ENCODE measurements at places on chromosomes 2 and 18.

GRCh38 chr2:219514196-219514761 lies at the start of gene ASIC4:
Gene ASIC4, plus strand, starts transcription at chr2:219514482. Its CDS starts 243 bp downstream, at chr2:219514725.
- no peak for DNase-seq

- no peak for DNase-seq
Observed at GRCh38 chr18:25834061-25834460, 256.4 kb downstream of the SS18 start.

DNA sequence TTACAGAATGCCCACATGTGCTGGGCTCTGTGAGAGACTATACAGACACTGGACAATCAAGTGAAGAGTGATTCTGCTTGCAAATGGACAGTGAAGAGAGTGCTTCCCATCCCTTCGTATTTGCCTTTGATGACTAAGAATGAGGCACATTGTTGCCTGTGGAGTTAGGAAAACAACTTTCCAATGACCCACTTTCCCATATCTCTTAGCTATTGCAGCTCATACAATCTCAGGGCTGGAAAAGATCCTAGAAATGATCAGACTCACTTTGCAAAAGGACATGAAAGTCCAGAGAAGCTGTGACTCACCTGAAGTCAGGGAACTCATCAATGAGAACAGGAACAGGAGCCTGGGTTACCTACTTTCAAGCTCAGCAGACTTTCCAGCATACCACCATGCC lies 440.5 kb upstream of the TCF4 start:
- DNase-seq, result no peak

DNA sequence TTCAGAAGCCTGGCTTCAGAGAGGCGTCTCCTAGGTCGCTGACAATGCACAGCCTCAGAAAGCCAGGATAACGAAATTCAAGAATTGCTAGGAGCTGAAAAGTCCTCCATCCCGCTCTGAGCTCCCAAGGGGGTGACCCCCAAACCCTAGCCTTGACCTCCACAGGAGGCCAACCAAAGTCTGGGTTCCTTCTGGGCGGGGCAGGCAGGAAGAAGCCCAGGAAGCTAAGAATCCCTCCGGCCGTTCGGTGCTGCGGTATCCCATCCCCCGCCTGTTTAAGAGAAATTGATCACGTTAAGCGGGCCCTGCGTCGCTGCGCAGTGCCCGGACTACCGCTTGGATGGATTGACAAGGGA lies 2.5 kb upstream of the OSR1 start:
- DNase-seq, result no peak

GRCh38 chr2:98787700-98788099 lies 56.8 kb upstream of the MGAT4A start:
- no peak for DNase-seq

DNA sequence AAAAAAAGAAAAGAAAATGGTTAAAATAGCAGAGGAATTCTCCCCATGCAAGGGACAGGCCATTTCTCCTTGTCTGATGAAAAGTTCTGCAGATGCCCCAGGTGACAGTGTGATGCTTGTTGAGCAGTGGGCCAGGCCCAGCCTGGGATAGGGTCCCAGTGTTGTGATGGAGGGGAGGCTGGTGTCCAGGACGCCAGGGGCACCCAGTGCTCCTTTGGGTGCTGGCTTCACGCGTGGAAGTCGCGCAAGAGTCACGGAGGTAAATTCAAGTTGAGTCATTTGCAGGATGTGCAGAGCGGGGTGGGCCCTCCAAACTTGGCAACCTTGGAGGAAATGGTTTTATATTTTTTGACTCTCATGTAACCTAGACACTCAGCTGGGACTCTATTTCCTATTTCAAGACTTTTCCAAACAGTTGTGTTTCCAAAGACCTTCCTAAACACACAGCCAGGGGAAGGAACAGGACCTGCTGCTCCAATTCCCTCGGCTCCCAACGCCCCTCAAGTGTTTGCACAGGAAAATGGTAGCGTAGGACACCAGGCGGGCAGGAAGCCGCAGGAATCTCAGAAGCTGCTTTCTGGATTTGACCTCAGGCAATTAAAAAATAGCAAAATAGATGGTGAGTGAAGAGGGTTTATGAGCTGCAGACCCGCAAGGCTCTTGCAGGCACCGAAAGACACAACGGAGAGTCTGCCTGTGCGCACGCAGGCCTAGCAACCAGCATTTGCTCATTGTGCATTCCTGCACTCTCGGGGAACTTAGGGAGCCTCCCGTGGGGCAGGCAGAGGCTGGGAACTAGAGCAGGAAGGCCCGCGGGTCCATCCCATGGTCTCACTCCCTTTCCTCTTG lies 107.1 kb upstream of the ODC1 start:
- DNase-seq, result no peak

DNA sequence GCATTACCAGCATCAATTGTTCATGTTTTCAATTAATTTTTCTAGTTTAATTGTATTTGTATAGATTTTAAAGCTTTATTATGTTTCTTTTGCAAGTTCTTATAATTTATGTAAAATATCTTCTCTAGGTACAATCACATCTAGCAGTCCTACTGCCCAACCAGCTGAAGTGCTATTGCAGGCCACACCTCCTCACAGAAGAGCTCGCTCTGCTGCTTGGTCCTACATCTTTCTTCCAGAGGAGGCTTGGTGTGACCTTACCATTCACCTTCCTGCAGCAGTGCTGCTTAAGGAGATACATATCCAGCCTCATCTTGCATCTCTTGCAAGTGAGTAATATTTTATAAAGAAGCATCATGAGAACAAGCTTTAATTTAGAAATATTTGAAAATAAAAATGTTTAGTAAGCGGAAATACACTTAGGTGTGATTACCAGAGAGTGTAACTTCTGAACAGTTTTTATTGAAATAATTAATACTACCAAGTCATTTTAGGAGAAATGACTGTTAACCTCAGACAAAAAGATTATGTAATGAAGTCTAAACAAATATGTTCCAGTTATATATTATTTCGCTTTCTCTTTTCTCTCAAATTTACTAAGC lies 122.9 kb upstream of the TTC27 start:
- no peak for DNase-seq

DNA sequence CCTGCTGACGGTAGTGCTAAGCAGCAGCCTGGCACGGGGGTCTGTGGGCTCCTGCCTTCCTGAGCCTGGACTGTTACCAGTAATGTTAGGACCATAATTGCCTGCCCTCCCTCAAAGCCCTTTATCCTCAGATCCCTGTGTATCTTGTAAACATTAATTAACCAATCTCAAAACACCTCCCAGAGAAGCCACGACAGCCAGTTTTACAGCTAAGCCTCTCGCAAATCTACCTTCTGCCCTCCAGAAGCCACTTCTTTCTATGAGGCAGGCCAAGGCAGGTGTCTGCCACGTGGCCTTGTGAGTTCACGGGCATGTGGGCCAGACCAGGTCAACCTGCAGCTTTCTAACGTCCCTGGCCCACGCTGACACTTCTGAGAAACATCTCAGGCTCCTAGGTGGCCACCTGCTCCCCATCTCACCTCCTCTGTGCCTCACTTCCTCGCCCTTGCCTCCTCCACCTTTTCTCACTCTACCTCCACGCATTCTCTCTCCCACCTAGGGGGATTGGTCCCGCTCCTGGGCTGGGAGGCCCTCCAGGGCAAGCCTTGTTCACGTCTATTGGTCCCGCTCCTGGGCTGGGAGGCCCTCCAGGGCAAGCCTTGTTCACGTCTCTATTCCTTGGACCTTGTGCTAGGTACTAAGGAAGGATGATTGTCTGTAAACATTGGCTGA lies 64.3 kb downstream of the EDAR start:
- DNase-seq, result no peak

- DNase-seq, result no peak
Observed at GRCh38 chr2:27245626-27246025, 17.2 kb downstream of the SLC30A3 start.

DNA sequence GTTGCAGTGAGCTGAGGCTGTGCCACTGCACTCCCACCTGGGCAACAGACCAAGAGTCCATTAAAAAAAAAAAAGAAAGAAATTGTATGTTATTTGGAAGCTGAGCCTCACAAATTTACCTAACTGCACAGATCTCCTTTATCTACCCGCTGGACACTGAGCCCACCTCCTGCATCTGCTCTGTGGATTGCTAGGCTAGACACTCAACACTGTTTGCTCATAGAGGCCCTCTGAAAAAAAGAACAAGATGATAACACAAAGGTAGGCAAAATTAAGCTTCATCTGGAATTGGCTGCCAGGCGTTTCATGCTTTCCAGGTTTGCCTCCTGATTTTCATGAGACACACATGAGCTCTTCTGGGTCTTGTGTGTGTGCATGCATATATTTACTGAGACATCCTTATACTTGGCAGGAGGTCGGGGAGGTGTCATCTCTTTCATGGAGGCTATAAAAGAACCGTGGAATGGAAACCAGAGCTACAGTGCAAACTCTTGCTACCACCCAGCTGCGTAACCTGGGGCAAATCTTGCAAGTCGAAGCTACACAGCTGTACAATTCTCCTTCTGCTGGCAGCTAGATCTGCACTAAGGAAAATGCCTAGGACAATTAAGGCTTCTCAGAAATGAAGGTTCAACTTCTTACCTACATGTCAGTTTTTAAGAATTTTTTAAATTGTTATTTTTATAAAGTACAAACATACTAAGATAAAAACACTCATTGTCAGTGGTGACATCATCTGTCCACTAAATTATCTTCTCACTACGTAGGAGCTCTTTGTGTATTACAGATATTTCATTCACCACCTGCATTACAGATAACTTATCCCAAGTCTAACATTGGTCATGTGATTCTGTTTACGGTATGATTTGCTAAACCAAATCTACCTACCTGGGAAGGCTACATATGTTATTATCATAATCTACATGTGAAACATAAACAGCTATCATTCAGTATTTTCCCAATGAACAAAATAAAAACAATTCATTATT lies 63.1 kb downstream of the CABYR start:
- DNase-seq, result no peak

GRCh38 chr2:27703638-27704341 lies 40.1 kb downstream of the SLC4A1AP start:
- DNase-seq, result peak; percentile 66

DNA sequence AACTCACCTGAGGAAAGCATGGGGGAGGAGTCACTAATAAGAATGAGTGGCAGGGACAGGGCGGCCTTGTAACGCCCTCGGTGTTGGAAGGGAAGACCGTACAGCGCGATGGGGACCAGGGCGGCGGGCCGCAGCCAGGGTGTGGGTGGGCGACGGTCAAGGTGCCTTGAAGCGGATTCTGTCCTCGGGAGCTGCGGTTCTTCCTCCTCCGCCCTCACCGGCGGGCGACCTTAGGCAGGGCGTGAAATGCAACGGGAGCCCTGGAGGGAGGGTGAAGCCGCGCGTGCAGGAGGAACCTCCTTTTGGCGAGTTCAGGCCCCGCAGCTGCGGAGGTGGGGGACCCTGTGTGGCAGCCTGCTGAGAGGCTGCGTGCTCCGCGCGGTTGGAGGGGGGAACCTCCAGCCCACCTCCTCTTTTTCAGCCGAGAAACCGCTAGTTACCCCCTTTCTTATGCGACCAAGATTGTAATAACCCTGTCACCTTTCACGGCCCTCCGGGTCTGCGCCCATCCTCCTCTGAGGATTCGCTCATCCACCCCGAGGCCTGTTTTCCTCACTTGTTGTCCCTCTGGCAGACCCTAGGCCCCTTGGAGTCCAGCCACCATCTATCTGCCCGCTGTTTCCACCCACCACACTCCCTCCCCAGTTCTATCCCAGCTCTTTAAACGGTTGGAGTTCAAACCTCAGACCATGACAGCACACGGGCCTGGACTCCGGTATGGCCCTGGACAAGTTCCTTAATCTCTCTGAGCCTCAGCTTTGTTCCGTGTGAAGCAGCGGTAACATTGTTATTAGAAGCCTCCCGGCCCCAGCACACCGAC lies 823 bp upstream of the RNU2-63P start:
- DNase-seq, result peak; percentile 40

GRCh38 chr2:43020990-43021669 lies 205.3 kb downstream of the ZFP36L2 start:
- no peak for DNase-seq

GRCh38 chr2:74959106-74959751 lies 786 bp downstream of the POLE4 start:
- no peak for DNase-seq

DNA sequence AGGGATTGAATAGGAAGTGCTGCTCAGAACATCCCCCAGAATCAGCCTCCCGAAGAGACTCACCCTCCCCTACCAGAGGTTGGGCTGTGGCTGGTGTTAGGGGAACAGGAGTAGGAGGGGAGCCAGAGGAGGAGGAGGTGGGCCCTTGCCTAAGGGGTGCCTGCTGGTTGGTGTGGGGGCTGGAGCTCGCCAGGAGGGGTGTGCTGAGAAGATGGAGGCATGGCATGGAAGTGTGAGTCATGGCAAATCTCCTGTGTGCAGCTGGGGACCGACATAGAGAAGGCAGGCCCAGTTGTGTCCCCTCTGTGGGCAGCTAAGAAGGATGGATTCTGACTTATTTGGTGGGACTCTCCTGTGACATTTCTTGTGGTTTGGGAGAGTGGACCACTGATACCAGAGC lies 73.7 kb downstream of the DGKD start:
- DNase-seq, result no peak

- DNase-seq, result no peak
Observed at GRCh38 chr18:3478262-3478978, 28.4 kb downstream of the TGIF1 start.

DNA sequence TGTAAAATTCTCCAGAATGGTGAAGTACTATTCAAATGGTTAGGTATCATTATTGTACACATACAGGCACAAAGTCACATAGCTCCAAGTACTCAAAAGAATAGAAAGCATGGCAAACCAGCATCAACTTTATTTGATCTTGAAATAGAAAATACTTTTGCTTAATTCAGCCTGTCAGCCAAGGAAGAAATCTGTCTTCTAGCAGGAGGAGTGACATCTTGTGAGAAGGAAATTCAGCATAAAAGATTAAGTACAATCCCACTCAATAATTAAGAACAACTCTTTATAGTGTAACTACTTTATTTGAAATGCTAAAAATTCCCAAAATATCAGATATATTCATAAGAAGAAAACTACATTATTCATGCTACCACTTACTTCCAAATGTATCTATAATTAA lies 15.8 kb downstream of the DNAJC27 start:
- DNase-seq, result no peak

- no peak for DNase-seq
Observed at GRCh38 chr18:40356168-40356567, 1598.9 kb upstream of the PIK3C3 start.

DNA sequence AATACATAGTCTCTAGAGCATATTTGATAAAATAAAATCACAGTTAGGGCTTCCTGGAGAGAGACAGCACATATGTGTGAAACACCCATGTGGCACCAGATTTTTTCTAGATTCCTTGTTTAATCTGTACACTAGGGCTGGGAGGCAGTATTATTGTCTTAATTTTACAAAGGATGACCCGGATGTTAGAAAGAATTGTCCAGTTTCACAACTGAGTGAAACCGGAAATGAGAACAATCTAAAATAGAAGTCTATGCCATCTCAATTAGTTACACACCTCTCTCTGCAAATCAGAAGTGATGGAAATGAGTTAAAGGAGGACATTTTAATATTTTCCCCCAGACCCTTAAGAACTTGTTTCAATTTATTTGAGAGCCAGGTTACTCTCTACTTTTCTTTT lies 463.7 kb upstream of the DSEL start:
- no peak for DNase-seq

- no peak for DNase-seq
Observed at GRCh38 chr18:10421859-10422258, 32.6 kb upstream of the APCDD1 start.
